ENCODE measurements at places on chromosomes 11 and 22.

GRCh38 chr11:124627546-124627945 is 4.9 kb downstream of the TBRG1 start:
- DNase-seq: no peak

GRCh38 chr11:49995565-49995964 is 13.2 kb upstream of the OR4C12 start:
- DNase-seq: no peak

GRCh38 chr11:31676280-31676982 is 134.7 kb downstream of the PAX6 start:
- no peak for DNase-seq

GRCh38 chr22:17875156-17875555 is 100.9 kb upstream of the BID start:
- no peak for DNase-seq

DNA sequence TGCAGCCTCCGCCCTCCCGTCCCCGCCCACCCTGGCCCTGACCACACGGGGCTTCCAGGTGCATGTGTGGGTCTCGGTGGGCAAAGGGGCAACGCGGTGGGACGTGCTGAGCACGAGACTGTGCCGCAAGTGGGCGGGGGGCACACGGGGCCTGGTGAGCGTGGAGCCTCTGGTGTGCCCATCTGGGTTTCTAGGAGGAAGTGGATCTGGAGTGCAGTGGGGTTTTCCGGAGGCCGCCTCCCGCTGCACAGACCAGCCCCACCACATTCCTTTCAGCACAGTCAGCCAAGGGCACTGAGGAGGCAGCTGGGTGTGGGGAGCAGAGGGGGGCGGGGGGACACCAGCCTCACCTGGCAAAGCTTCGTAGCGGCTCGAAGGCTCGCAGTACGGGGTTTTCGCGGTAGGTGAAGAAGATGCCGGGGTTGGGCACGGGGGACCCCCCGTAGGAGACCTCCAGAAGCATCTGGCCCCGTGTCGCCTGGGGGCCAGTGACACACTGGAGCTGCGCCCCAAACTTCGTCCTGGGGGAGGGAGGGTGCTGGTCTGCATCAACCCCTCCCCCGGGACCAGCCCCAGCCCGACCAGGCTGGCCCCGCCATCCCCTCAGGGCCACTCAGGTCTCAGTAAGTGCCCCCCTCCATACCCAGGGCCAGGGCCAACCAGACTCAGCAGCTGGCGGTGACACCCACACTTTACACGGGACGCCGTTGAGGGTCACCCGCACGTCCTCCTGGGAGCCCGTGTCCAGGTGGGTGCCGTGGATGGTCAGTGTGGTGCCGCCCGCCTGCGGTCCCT is 12.4 kb upstream of the MAPK11 start:
- no peak for DNase-seq

DNA sequence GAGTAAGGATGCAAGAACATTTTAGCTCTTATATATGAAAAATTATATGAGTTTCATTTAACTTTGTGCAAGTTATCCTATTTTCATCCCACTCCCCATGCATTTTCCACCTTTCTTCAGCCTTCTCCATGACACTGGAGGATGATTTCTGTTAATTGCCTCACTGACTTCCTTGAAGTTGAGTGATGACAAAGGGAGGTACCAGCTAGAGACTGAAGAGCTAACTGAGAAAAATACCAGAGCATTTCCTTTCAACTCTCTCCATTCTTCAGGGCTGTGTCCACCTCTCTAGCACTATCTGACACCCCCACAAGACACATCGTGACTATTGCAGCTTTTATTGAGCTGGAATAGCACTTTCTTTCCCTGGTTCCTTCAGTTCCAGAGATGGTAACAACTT is 711.6 kb upstream of the LRRC4C start:
- no peak for DNase-seq
